C1 segment of cervical spinal cord (tissue), 14 donors: ENCODE measurements at places on chromosomes 12 and 14.

DNA sequence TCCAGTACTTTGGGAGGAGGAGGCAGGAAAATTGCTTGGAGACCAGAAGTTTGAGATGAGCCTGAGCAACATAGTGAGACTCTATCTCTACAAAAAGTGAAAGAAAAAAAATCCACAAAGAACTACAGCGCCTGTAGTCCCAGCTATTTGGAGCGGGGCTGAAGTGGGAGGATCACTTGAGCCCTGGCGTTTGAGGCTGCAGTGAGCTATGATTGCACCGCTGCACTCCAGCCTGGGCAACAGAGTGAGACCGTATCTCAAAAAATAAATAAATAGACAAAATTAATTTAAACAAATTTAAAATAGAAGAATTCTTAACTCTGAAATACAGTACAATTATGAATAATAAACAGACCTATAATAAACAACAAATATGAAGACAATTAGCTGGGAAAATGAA, 40.9 kb downstream of the ATL1 start:
- DNase-seq = no peak

GRCh38 chr12:27143256-27144069, 61.1 kb upstream of the C12orf71 start:
- DNase-seq = no peak

GRCh38 chr12:47205532-47206449, 126.0 kb upstream of the AMIGO2 start:
- no peak for DNase-seq

GRCh38 chr12:125029761-125030358, 35.4 kb upstream of the AACS start:
- no peak for DNase-seq

- no peak for DNase-seq
Measured at GRCh38 chr14:67999290-67999689, 179.7 kb downstream of the RAD51B start.

DNA sequence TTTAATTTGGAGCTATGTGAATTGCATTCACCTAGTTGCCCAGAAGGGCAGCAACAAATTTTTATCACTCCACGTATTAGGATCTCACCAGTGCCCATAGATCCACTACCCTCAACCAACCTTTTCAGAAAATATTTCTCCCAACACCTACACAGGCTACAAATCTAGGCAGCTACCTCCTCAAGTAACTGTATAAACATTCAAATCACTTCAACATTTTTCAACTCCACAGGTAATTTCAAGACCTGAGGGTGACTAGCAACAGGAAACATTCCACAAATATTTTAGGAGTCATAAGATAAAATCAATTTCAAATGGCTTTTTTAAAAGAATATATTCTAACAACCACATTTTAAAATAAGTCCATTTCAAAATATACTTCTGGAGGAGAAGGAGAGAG, 12.9 kb downstream of the PHLDA1 start:
- no peak for DNase-seq

- DNase-seq = no peak
Measured at GRCh38 chr14:71524320-71524982, 407.8 kb upstream of the RGS6 start.

DNA sequence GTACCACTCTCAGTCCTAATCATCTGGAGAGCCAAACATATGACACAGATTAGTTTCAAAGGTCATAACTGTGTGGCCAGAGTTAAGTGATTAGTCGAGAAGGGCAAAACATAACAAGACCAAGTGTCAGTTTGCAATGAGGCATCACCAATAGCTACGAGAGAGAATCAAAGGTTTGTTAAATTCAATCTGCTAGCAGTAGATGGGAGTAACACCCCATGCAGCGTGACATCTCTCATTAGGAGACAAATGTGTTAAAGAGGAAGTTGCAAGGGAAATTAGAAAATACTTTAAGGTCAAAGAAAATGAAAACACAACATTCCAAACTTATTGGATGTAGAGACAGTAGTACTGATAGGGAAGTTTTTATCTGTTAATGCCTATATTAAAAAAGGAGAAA, 135.7 kb upstream of the SYT10 start:
- DNase-seq = no peak

DNA sequence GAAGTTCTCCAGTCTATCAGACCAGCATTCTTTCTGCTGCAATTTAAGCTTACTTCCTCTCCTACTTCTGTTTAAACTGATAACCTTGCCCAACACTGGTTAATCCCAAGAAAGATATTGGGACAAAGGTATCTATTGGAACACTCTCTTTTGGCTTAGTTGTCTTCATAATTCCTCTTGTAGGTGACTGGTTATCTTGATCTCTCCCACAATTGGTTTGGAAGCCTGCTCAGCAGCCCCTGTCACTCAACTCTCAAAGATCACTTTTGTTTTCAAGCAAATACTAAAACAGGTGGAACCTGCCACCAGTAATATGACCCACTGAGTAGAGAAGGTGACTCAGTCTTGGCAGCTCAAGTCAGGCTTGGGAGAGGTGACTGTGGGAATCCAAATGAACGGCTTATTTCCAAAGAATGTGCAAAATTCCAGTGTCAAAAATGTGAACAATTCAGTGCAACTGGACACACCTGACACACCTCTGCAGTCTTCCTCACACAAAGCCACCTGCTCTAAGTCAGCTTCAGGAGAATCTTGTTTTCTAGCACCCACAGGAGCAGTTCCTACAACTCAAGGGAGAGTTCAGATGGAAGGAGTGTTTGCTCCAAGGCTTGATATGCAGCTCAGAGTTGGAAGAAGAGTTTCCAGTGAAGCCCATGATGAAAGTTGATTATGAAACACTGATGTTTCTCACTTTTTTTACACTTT, 83.2 kb upstream of the SLC38A2 start:
- DNase-seq = no peak

- no peak for DNase-seq
Measured at GRCh38 chr12:104494137-104494792, 37.5 kb downstream of the CHST11 start.

DNA sequence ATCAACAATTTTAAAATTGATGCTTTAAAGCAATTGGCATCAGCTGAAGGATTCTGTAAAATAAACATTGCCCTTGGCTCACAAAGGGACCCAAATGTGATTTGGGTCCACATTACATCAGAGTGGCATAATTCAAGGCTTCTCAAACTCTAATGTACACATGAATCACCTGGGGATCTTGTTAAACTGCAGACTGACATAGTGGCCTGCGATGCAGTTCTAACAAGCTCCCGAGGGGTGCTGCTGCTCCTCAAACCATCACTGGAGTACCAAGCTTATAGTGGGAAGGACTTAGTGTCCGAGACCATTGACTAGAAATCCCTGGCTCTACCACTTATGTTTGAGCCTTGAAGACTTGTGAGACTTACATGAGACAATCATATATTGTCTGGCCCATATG, 31.8 kb upstream of the DNM1L start:
- no peak for DNase-seq

DNA sequence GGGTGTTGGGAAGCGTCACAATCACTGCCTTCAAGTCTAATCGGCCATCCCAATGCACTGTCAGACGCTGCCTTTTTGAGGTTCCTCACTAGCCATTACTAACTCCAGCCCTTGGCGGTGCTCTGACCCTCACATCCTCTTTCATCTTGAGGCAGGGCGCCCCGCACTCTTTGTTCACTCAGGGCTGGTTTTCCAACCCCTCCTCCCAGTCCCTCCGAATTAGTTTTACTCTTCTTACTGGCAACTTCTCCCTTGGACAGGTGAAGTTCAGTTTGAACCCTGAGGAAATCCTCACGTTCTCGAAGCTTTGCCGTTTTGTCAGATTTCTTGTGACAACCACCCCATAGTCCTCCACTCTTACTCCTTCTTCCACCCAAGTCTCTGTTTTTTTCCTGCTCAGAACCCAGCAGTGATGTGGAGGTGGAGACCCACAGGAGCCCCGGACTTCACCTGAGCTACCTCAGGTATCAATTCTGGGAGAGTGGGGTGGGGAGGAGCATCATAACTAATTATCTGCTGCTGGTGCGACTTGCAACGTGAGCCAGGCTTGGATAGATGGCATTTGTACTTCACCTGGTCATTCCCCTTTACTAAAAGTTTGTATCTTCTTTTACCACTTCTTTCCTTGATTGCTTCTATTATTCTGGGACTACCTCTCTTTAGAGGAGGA, 757 bp downstream of the ZC3H10 start:
- DNase-seq = no peak

GRCh38 chr12:105464406-105464805, 133.9 kb downstream of the C12orf75 start:
- DNase-seq = no peak

DNA sequence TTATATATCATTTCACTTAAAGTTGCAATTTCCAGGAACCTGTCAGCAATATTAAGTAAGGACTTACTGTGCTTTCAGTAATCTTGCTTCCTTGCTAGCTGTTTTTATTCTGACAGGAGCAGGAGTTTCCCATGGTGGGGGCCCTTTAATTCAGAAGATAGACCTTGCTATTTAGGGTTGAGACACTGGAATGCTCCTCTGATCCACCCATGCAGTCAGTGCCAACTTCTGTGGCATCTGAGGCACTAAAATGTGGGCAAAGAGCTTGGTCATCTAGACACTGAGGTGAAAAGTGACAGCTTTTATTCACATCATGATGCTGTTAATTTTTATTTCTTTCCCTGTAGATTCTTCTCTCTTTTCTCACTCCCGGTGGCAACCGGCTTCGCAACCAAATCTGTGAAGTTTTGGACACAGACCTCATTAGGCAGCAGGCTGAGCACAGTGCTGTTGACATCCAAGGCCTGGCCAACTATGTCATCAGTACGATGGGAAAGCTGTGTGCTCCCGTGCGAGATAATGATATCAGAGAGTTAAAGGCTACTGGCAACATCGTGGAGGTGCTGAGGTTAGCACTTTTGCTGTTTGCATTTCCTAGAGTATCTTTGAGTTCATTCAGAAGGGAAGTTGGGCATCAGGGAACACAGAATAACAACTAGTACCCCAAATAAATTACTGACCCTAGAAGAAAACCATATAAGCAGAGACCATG, 18.8 kb downstream of the TCP11L2 start:
- DNase-seq = no peak

- no peak for DNase-seq
Measured at GRCh38 chr12:6782850-6783566, 6.3 kb upstream of the CD4 start.

GRCh38 chr14:50762001-50762930, 68.7 kb downstream of the NIN start:
- no peak for DNase-seq

DNA sequence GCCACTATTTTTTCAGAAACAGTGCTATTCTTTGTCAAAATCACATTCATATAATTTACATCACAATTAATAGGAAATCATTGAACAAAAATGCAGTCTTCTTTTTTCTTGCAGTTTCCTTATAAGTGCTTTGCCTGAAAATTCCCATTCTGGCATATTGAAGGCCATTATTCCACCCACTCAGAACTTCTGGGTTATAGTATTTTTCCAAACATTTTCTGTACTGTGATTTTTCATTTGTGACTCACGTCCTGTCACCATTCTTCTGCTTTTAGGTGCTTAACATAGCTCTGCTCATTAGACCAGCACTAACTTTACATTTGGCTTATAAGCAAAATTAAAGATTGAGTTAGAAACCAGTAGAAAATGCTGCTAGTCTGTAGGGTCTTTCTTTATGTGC, 241.0 kb upstream of the NPAS3 start:
- DNase-seq = no peak

DNA sequence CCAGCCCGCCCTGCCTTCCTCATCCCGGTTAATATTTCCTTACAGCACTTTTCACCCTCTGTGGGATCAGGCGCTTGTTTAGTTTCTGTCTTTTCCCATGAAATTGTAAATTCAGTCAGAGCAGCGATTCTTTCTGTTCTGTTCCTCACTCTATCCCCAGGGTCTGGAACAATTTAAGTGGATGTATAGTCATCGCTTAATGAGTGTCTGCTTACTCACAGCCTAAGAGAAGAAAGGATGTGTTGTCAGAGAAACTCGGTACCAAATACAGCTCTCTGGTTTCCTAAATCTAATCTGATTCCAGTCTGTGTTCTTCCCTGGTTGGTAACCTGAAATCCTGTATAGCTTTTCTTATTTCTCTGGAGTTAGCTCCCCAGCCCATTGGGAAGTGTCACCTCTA, 44.9 kb downstream of the FOS start:
- no peak for DNase-seq
